ENCODE measurements at places on chromosomes 13 and 19.

DNA sequence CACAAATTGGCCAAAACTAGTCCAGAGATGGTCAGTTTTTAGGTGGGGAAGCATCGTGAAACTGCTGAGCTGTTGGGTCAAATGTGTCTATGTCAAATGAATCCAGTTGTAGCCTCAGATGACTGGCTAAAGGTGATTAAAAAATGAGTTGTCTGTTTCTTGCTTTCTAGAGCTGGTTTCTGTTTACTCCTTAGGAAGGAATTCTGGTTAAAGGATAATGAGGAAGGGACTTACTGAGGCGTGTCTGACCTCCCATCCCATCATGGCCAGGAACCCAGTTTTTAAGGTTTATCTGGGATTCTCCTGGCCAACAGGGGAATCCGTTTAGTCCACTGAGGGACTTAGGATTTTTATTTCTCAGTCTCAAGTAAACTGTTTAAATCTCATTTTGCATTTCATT lies 256.5 kb downstream of the UQCRFS1 start:
- DNase-seq: no peak

- peak; percentile 7 for DNase-seq
These were observed 27.7 kb downstream of the CRTC1 start for GRCh38 chr19:18710996-18711751.

DNA sequence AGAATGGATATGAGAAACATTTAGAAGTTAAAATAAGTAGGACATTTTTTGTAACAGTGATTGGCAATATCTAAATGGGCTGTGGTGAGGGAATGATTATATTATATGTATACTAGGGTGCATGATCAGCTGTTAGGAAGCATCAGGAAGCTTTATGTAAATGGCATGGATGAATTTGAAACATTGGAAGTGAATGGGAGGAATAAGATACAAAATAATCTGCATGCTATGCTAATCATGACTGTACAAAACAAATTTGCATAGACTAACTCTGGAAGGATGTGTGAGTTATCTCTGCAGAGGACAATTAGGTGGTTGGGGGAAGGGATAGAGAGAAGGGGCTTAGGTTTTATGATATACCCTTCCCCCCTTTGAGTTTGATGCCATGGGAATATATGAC lies 156.5 kb downstream of the MTUS2 start:
- DNase-seq: no peak

- no peak for DNase-seq
These were observed 8.5 kb downstream of the GPR4 start for GRCh38 chr19:45593520-45593919.

DNA sequence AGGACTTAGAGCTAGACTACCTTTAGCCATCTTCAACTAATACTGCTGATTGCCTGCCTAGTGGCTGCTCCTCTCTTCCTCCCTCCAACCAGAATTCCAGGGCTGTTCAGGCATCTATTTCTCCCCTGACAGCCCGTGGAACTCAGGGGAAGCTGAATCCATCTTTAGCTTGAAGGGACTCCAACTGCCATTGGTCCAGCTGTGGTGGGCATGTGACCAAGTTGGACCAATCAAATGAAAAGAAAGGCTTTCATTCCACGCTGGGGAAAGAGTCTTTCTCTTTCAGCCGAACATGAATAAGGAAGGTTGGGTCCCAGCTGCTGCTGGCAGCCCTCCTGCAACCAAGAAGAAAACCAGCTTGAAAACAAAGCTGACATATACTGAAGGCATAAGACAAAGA lies 168.5 kb upstream of the OBI1 start:
- DNase-seq: no peak

DNA sequence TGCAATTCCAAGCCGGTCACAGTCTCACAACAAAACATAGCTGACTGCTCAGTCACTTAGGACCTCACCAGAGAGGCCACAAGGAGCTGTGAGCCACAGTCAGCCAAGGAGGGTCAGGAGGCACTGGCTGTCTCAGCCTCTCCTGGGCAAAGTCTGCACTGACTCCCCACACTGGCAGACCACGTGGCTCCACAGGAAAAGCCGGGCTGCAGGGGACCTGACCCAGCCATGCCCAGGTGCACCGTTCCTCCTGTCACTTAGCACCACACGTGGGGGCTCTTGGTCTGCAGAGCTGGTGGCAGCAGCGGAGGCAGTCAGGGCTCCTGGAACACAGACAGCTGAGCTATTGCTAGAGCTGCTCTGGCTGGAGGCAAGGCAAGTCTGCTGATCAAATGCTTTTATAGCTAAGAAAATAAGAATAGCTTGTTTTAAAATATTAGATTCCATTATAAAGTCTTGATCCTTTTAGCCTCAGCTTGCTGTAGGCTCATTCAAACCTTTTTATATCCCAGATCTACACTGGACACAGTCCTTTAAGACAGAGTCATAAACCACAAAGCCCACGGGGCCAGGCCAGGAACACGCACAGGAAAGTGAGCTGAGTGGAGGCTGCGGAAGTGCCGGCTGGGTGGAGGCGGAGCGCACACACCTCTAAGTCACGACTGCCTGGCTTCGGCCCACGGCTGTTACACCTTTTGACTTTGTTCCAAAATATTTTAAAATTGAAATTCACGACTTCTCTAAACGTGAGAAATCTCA lies 744.1 kb downstream of the UQCRFS1 start:
- DNase-seq: peak; percentile 72

DNA sequence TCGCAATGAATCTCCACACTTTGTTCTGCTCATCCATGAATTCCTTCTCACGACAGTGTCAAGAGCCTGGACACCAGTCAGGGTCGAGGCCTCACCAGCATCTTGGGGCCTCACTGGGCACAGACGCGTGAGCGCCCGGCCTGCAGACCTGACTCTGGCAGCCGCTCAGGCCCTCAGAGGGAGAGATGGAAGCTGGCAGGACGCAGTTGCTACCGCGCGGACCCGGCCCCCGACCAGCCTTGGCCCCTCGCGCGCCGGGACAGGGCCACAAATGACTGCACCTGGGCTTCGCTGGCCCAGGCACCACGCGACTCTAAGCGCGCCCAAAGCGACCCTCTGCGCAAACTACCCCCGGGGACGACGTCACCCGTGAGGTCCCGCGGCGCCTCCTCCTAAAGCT lies 937 bp upstream of the USP29 start:
- no peak for DNase-seq

DNA sequence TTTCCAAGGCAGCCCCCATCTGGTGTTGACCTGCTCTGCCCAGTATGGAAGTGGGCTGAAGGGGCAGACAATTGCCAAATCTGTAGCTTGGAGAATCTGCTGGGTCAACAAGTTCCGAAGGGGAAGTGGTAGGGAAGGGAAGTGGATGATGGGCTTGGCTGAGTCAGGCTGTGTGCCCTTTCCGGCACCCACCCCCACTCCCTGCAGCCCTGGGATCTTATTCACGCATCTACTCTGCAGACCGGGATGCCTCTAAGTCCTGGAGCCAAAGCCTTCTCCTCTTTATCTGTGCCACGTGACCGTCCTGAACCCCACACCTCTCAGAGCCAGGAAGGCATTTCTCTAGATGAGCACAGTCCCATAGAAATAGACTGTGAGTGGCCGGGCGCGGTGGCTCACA lies 7.5 kb upstream of the C5AR2 start:
- no peak for DNase-seq

- peak; percentile 86 for DNase-seq
These were observed at the start of gene JAK3 for GRCh38 chr19:17847538-17848366. TSS of gene JAK3 (minus strand) at chr19:17847982. CDS start at chr19:17844417, 3,565 bp downstream.

DNA sequence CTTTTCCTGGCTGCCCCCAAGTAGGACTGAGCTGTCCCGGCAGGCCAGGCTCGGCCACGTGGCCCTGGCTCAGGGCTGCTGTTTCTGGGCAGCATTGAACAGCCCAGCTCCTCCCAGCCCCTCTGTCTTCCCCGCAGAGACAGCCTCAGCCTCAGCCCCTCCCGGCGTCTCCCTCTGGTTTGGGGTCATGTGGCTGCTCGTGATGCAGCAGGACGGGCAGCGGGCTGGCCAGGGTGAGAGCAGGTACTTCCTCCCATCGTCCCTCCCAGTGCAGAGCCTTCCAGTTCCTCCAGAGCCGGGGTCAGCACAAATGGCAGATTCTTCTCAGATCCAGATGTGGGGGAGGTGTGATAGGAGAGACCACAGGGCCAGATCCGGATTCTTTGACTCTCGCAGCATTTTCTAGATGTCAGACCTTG lies 114.6 kb downstream of the KDM4B start:
- no peak for DNase-seq

DNA sequence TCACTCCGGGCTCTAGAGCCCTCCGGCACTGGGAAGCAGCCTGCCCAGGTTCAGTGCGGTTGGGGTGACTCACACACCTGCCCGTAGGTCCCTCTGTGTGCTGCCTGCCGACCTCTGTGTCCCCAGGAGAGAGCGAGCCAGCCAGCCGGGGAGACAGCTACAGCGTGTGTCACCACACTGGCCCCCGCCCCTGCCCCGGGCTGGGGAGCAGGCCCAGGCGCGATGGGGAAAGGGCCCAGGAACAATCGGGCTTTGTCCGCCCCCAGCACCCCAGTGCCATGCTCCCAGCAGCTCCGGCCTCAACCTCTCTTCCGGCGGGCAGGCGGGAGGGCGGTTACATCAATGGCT lies at the start of gene KLK6:
Gene KLK6 (minus strand): TSS at position 179 of the 348 bp plus-strand sequence. CDS start 1,487 bp downstream, outside the sequence.
- no peak for DNase-seq

GRCh38 chr19:34370983-34371382 lies 6.0 kb downstream of the GPI start:
- no peak for DNase-seq

DNA sequence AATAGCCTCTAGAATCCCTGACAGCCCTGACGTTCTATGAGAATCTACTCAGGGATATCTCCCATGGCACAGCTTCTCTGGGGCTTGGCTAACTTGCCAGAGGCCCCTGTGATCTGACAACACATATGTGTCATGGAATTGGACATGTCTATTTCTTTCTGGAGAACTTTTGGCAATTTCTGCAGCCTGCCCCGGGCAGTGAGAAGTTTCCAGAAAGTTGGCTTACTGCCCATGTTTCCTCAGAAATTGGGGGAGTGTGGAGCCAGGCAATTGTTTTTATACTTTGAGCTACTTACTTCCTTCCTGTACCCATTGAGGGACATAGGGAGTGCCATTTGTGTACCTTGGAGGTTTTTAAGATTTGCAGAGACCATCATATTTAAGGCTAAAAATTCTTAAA lies 98.9 kb downstream of the FLT1 start:
- no peak for DNase-seq

- no peak for DNase-seq
These were observed 86.0 kb downstream of the GADD45B start for GRCh38 chr19:2561895-2562294.

DNA sequence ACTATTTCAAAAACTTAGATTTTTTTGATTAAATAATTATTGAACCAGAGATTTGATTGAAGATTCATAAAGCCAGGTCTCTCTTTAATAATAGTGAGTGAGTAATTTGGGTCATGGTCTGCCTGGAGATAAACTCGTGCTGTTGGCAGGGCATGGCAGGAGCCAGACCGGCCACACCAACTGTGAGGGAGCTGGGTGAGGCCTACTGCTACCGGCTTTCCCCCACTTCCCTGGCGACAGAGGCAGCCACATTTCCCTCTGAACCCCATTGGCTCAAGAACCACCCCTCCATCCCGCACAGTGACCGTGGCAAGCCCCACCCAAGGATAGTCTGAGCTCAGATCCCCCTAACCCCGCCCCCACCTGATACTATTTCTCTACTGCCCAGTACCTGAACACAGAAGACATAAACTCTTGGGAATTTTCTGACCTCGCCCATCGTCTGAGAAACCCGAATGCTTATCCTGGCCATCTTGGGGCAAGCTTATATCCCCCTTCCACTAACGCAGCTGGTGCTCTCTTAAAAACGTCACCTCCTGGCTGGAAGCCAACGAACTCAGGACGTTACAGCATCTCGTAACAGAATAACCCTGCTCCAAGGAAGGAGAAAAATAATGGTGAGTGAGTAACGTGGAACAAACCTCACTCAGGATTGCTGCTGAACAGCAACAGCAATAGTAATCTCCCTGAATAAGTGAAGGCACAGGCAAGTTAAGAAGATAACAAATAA lies 627.6 kb upstream of the PCDH9 start:
- DNase-seq: no peak

DNA sequence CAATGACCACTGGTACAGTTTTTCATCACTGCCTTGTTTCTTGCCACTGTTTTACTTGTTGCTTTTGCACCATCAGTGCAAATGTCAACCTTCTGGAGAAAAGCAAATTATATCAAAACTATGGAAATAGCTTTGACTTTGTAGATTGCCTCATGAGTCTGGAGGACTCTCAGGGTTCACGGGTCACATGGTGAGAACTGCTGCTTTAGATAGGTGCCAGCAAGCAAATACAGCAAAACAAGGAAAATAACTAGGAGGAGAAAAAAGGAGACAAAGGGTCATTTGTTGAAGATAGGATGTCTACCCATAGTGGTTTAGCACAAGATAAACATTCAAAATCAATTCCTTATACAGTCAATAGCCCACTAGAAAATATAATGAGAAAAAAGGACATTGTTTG lies 33.1 kb downstream of the POLR1D start:
- DNase-seq: no peak

DNA sequence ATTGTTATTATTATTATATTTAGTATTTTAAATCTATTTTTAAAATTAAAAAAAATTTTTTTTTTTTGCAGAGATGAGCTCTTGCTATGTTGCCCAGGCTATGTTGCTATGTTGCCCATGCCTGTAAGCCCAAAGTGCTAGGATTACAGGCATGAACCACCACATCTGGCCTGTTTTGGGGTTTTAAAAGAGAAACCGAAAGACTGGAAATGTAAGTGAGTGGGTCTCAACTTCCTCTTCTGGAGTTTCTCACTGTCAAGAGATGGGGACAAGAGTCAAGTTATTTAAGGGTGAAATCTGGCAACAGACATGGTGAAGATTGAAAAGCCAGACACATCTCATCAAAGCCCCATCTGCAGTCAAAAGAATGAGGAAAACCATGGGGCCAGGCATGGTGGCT lies 4.2 kb upstream of the OR7G3 start:
- no peak for DNase-seq

DNA sequence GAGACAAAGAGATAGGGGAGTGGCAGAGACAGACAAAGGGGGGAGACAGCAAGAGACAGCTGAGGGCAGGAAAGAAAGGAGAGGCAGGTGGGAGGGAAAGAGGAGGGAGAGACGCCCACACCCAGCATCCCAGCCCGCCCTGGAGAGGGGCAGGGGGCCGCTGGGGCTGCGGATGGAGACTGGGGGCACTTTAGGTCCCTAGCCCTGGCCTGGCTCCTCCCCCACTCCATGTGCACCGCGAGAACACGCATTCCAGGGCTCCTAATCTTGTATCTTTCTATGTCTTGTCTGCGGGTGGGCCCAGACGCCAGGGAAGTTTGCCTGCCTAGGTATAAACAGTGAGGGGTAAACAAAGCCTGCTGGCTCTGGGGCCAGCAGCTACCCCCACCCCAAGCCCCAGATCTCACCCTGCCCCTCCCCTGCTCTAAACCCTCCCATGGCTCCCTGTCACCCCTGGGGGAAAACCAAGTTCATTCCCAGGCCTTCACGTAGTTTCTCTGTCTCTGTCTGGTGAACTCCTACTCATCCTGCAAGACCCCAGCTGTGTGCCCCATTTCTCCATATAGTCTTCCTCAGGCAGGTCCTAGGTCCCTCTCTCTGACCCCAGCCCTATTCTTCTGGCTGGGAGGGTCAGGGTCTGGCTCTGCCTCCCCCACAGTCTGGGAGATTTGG lies 5.7 kb downstream of the TLE5 start:
- DNase-seq: no peak

GRCh38 chr13:76036176-76036575 lies 400.0 kb downstream of the LMO7 start:
- no peak for DNase-seq

- DNase-seq: peak; percentile 37
These were observed 39.0 kb downstream of the SERTM1 start for GRCh38 chr13:36712770-36713169.
